ENCODE measurements at places on chromosomes 2 and 18.

GRCh38 chr2:86596118-86596517 is 27.5 kb downstream of the RNF103 start:
- no peak for DNase-seq

GRCh38 chr2:10370390-10370789 is 67.7 kb downstream of the HPCAL1 start:
- no peak for DNase-seq

DNA sequence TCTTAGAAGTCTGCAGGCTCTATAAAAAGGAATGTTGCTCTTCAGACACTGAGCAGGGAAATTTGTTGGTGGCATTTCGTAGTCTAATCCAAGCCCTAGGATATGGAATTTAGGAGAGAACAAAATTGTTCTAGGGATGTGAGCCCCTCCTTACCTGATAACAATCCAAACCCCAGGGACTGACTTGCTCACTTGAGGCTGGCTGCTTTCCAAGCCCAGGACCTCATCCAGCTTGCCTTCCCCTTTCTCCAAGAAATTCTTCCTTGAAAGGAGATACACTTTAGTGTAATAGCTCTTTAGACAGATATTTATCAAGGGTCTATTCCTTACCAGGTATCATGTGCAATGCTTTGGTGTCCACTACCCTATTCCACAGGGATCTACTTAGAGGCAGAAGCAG is 279.8 kb downstream of the C1D start:
- DNase-seq = no peak

GRCh38 chr2:133421516-133422324 is 146.5 kb downstream of the NCKAP5 start:
- no peak for DNase-seq

GRCh38 chr2:37080689-37081088 is 3.5 kb downstream of the HEATR5B start:
- DNase-seq = no peak

DNA sequence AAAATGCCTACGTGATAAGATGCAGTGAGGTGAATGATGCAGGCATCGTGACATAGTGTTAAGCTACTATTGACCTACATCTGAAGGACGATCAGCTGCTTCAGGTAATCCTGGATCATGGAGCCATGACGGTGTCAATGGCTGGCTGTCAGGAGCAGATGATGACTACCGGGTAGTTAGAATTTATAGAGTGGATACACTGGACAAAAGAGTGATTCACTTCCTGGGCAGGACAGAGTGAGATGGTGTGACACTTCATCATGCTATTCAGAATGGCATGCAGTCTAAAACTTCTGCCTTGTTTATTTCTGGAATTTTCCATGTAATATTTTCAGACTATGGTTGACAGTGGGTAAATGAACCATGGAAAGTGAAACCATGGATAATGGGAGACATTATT is 29.5 kb downstream of the METTL8 start:
- no peak for DNase-seq
